Left renal cortex interstitium (tissue), 4 donors: ENCODE measurements at places on chromosomes 5 and 9. TPM values are rescaled to one million over a fixed set of nuclear protein-coding genes. Genes with fewer than 3 reads are reported as not detected.

The TCF7 gene
- polyA plus RNA-seq, result 15.3 TPM

The PRUNE2 gene
- polyA plus RNA-seq, result 11.1 TPM

The SLC25A48 gene
- polyA plus RNA-seq, result 4.4 TPM

The SLCO4C1 gene
- polyA plus RNA-seq, result 21.0 TPM

DNA sequence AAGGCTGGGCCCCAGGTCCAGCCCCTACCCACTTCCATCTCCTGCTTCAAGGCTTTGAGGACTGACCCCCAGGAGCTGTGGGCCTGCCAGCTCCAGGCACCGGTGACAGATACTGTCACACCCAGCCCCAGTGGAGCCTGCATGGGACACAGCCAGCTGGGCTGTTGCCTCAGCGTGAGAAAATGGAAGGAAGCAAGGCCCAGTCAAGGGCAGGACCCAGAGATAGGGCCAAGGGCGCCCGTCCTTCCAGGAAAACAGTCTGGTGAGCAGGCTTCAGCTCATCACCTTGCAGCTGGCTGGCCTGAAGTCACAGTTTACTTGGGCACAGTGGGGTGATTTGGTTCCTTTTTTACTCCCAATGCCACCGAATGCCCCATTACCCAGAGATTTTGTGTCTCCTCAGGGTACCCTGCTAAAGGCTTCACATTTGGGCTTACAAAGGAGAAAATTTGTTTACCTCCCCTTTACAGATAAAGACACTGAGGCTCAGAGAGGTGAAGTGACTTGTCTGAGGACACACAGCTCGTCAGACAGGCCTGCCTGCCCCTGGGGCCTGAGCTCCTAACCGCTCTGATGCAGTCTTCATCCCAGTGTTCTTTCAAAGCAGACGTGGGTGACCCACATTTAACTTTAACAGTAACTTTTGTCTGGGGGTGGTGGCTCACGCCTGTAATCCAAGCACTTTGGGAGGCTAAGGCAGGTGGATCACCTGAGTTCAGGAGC, 21.5 kb upstream of the WDR38 start:
- DNase-seq, result no peak

- no peak for DNase-seq
Observed at GRCh38 chr9:13750061-13750460, 470.6 kb upstream of the MPDZ start.

DNA sequence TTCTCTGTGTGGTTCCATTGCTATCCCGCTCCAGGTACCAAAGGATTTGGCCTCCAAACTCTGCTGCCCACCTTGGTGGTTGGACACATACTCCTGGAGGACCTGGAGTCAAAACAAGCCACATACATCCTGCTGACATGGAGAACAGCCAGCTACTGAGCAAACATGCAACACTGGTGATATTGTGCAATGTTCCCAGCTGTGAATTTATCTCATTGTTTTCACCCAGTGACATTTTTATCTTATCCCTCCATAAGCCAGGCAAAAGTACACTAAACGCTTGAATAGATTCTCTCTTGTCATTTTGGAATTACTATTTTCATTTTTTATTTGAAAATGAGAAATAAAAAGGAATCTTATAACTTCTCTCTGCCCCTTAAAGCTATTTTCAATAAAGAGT, 11.1 kb upstream of the CTSL start:
- no peak for DNase-seq

DNA sequence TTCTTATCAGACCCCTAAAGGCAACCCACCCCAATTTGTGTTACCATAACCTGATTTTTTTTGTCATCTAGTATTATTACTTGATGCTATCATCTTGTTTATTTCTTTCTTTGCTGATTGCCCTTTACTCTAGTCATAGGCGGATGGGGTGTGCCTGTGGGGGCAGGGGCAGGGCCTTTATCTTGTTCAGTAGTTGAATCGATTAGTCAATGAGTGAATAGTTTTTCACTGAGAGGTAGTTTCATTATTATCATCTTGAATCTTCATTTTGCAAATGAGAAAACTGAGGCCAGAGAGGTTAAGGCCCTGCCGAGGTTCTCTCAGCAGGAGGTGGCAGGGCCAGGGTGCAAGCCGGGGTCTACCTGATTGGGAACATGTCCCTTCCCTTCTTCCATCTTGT, 9.4 kb upstream of the GM2A start:
- DNase-seq, result no peak

DNA sequence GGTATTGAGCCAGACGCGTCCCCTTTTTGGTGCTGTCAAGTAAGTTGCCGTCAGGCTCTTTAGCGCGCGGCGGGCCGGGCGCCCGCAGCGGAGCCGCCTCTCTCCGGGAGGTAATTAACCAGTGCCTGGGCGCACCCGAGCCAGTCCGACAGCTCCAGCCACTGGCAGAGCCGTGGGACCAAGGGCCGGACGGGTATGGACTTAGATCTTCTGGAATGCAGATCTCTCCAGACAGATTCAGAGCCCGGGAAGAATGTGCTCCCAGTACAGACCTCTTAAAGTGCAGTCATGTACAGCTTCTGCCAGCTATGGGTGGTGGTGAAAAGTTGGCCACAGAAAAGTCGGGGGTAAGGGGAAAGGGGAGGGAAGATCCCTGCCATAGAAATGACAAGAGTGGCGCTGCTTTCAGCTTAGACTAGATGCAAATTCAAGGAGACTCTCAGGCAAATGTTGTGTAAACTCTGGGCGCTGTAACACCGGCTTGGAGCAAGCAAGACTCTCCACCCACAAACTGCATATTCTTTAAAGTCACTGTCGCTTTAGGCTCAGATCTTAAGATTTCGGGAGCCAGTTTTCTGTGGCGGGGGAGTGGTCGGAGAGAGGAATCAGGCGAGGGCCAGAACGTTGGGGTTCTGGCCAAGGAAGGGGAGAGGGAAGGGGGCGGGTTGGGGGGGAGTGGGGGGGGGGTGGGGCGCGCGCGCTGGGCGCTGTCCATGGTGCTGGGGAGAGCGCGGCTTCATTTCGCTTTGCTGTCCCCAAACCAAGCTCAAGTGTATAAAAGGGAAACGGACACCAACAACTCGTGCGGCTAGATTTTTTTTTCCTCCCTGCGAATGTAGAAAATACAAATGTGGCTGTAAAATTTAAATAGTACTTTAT, 29.2 kb downstream of the NR2F1 start:
- DNase-seq, result no peak

DNA sequence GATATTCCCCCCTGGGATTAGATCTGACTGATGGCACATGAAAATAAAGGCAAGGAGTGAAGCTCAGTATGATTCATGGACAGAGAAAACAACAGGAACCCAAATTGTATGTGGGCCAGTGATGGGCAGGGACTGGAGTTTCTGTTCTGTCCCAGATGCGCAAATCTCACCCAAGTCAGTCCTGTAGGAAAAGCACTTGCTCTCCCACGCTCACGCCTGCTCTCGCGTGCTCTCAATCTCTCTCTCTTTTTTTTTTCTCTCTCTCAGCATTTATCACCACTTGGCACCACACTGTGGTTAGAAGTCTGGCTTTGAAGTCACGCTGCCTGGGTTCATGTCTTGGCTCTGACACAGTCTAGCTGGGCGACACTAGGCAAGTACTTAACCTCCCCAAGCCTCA, 106.5 kb upstream of the LRRTM2 start:
- DNase-seq, result no peak

GRCh38 chr5:178165581-178165980, 11.9 kb upstream of the NHP2 start:
- no peak for DNase-seq
